ENCODE measurements at places on chromosomes 11 and 22.

GRCh38 chr11:122853261-122853660, 15.0 kb downstream of the CRTAM start:
- DNase-seq: no peak

DNA sequence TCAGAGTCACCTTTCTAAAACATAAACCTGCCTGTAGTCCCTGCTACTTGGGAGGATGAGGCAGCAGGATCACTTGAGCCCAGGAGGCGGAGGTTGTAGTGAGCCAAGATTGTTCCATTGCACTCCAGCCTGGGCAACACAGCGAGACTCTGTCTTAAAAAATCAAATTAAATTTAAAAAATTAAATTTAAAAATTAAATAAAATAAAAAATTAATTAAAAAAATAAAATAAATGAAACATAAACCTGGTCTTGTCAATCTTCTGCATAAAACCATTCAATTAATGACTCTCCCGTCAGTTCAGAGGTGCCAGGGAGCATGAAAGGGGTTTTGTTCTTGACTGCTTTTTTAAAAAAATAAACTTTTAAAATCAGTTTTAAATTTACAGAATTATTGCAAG, 48.6 kb downstream of the CCDC83 start:
- DNase-seq: no peak

GRCh38 chr11:104322696-104323095, 158.7 kb upstream of the PDGFD start:
- no peak for DNase-seq

- no peak for DNase-seq
These were observed 85.4 kb upstream of the CLNS1A start for GRCh38 chr11:77723024-77723423.

DNA sequence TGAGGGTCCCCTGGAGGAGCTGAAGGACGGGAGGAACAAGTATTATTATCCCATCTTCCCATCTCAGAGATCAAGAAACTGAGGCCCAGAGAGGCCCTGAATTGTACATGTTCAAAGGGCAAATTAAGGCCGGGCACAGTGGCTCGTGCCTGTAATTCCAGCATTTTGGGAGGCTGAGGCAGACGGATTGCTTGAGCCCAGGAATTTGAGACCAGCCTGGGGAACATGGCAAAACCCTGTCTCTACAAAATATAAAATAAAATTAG, 8.1 kb downstream of the PLA2G6 start:
- no peak for DNase-seq

DNA sequence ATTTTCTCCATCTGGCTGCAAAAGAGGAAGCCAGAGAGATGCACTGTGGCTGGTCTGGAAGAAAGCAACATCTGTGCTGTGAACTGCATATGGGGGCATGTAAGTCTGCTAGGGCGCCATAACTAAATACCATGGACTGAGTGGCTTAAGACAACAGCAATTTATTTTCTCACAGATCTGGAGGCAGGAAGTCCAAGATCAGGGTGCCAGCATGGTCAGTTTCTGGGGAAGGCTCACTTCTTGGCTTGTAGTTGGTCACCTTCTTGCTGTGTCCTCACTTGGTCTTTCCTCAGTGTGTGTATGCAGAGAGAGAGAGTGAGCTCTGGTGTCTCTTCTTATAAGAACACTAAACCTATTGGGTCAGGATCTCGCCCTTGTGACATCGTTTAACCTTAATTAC, 34.9 kb upstream of the POLD3 start:
- no peak for DNase-seq

DNA sequence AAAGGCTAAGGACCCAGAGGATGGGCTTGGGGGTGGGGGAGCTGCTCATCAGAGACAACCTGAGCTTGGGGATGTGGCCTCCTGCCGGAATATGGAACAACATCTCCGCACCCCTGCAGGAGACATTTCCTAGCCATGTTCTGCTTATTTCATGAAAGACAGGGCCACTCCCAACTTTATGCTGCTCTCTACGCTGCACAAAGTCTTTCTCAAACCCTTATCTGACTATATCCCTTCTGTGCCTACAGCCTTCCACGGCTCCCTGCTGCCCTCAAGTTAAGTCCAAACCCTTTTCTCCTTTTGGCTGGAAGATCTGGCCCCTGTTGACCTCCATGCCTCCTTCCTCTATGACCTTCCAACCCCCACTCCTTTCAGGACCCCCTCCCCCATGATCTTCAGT, 562.0 kb downstream of the MN1 start:
- DNase-seq: no peak

GRCh38 chr11:61278001-61278470, 17.1 kb downstream of the VWCE start:
- DNase-seq: no peak

DNA sequence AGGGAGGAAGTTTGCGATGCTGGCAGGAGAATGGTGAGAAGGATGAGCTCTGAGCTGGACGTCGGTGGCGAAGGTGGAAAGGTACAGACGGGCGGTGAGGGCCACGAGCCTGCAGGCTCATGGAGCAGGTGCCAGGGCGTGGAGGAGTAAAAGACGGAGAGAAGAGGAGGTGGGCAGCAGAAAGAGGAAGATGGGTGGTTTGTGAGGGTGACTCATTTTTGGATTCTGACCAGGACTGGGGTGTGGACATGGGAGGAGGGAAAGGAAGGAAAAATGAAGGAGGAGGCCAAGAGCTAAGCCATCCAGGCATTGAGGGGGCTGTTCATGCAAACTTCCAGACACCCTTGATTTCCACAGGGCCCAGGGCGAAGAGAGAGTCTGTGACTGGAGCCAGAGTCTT, 3.5 kb downstream of the ZDHHC24 start:
- DNase-seq: no peak

DNA sequence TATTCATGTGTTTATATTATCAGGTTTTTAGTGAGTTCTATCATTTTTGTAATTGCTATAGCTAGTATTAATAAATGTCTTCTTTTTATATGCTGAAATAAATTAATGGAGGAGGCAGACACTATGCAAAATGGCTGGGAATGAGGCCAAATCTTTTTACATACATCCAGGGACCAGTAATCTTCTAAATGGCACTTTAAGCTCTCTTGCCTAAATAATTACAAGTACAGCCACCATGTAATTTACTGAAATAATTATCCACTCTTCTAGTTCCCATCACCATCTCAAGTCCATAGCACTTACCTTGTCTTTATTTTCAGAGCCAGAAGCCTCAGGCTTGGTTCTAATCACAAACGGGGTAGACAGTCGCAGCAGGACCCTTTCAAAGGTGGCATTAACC, 79.1 kb downstream of the GUCY1A2 start:
- no peak for DNase-seq

DNA sequence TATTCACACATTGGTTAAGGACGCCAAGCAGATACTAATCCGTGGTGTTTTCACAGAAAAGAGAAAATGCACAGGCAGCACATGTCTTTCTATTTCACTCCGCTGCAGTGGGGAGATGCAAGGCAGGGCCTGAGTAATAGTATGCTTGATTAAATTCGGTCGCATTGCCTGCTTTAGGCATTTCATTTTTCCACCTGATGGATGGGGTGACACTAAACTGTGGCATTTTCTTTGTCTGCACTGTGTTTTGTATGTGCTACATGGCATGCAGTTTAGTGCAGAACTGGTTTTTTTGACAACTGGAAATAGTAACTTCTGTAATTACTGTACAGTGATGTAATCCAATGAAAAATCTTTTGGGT, 94.9 kb downstream of the SLC17A6 start:
- DNase-seq: no peak

GRCh38 chr11:44467413-44467812, 98.0 kb upstream of the CD82 start:
- DNase-seq: no peak

DNA sequence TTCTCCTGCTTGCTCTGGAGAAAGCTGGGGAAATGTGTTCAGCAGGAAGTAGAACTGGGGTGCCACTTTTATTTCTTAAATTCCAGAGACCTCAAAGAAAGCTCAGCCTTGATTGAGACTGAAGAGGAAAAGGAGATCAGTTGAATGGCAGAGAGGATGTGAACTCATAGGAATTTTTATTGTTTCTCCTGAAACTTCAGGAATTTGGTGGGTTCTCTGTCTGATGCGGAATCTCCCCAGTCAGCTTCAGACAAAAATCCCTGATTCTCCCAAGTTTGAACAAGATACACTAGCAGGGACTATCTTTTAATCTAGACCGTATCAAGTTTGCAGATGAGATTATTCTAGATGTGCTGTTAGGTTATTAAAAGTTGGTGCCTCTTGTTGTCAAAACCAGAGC, 23.0 kb downstream of the EHF start:
- DNase-seq: no peak

- no peak for DNase-seq
These were observed 21.1 kb downstream of the MRGPRD start for GRCh38 chr11:68959465-68960293.

DNA sequence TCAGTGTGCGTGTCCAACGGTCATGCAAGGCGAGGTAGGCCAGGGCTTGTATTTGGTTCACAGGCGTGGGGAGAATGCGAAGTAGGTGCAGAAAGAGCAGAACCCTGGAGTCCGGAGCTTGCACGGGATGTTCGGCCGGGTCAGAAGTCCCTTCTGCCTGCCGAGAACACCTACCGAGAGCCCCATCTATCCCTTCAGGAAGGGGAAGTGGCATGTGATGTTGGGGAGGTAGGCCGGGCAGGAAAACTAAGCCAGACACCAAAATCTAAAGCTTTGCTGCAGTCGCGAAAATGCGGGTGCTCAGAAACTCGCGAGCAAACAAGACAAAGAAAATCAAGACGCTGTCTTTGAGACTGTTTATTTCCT, 435 bp upstream of the TAF6L start:
- no peak for DNase-seq

- DNase-seq: no peak
These were observed 883.9 kb downstream of the BRD1 start for GRCh38 chr22:48943567-48944432.

- DNase-seq: no peak
These were observed 8.4 kb downstream of the BEST1 start for GRCh38 chr11:61958590-61958989.

DNA sequence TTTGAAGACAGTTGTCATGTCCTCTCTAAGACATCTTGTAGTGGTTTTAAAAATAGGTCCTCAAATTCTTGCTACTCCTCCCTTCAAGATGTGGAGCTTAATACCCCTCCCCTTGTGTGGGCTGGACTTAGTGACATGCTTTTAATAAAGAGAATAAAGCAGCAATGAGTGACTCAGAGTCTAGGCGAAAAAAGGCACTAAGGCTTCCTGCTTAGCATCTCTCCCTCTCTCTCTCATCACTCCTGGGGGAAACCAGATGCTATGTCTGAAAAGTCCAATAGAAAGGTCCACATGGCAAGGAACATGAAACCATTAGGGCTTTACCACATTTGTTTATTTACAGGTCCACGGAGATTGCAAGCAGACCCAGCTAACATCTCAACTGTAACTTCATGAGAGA, 11.7 kb downstream of the SERGEF start:
- no peak for DNase-seq

DNA sequence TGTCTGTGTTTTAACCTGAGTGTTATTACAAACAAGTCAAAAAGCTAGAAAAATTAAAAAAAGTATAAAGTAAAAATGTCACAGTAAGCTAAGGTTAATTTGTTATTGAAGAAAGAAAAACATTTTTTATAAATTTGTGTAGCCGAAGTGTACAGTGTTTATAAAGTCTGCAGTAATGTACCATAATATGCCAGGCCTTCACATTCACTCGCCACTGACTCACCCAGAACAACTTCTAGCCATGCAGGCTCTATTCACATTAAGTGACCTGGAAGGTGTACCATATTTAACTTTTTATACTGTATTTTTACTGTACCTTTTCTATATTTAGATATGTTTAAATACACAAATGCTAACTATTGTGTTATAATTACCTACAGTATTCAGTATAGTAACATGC, 14.7 kb upstream of the FDX1 start:
- DNase-seq: no peak

DNA sequence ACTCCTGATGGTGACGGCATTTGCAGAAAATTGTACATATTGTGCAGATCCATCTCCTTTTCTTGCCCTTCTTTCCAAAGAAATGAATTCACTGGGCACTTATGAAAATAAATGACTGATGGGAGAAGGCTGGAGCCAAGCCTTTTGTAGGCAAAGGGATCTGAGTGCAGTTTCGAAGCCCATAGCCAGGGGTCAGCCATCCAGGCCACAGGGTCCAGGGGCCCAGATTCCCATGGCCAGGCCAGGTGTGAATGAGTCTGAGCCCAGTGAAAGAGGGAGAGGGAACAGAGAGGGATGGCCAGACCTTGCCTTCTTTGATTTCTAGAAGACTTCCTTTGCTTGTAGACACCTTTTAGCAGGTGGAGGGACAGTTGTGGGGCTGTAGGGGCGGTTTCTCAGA, 209.1 kb downstream of the KIRREL3 start:
- no peak for DNase-seq

DNA sequence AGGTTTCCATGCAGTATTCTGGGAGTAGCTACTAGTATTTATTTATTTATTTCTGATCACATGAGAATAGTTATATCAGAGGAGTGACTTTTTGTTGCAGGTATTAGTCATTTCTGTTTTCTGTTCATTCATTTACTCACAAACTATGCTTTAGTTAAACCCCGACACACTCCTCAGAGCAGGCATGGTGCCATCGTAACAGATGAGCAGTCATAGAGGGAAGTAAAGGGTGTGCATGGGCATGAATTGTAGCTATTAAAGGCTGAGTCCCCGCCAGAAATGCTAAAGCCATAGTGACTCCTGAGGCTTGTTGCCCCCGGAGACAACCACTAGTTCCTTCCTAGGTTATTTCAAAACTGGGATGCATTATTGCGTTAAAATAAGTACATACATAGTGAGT, 10.6 kb downstream of the JHY start:
- DNase-seq: no peak

DNA sequence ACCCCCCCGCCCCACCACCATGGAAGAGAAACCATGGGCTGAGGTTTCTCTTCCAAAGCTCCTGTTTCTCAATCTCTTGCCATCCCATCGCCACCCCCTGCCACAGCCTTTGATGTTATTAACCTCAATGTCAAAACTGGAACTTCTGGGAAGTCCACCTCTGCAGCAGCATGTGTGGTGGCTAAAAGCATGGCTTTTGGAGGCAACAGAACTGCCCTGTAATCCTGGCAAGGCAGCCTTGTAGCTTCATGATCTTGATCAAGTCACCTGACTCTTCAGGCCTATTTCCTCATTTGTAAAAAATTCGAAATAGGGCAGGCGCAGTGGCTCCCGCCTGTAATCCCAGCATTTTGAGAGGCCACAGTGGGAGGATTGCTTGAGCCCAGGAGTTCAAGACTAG, 3.5 kb upstream of the COX8A start:
- DNase-seq: no peak

GRCh38 chr11:105915021-105915420, 107.0 kb downstream of the MSANTD4 start:
- DNase-seq: no peak

Measured in stimulated activated CD8-positive, alpha-beta memory T cell treated with anti-CD3 and anti-CD28 coated beads, Interleukin-7, amount 100 ng/mL, for 4 hours (primary cell).